ENCODE measurements at places on chromosomes 2 and 18.

GRCh38 chr2:200575957-200576356, 9.9 kb upstream of the AOX1 start:
- no peak for DNase-seq

DNA sequence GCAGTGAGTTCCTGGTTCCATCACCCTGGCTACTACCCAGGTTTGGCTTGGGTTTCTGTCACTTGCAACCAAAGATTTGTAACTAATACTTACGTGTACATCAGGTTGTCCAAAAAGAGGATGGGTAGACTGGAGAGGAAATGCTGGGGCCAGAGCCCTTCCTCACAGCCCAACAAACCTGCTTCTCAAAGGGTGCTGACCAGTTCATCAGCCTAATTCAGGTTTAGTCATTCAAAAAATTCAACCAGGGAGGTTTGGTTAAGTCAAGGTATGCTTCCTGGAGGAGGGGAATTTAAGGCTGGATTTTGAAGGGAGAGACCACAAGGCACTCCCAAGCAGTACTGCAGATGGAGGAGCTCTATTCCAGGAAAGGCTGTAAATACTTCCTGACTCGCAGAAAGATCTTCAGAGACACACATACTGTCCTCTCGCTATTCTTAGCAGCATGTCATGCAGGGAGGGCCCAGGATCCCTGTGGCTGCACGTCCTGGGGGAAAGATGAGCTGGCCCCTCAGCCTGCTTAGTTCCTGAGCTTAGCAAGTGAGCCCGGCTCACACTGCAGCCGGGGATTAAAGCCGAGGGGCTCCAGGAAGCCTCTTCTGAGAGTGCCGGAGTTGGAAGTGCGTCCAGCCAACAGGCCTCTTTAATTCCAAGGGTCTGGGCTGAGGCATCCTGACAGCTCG, 40.0 kb upstream of the BIN1 start:
- no peak for DNase-seq

GRCh38 chr2:99857372-99857771, 285.0 kb downstream of the AFF3 start:
- DNase-seq: no peak

DNA sequence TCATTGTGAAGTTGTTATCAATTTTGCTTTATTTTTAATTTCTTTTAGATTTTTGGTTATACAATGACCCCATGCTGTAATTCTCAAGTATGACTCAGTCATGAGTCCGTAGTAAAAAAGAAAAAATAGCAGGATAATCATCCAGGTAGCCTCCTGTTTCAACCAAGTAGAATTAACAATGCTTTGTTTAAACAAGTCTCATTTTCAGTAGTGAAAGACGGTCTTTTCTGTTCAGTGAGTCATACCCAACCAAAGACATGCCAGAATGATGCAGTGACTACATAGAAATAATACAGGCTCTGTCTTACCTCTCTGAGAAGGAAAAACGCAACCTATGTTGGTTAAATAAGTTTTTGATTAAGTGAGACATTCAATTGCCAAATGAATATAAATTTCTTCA, 67.8 kb upstream of the DSC1 start:
- no peak for DNase-seq

- DNase-seq: no peak
Observed at GRCh38 chr2:136917411-136917881, 152.1 kb downstream of the THSD7B start.

DNA sequence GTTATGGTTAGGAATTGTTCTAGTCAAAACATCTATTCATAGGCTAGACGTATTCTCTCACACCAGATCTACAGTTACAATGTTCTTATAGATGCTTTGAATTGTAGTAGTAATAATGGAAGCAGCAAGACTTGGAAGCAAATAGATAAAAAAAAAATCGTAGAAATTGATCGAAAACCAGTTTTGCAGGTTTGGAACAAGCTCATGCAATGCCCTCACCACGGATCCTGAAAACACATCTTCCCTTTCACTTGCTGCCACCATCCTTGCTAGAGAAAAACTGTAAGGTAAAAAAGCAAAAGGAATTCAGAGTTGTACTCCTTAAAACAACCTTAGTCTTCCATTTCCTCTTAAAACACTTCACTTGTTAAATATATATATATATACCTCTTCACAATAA, 4.4 kb downstream of the SULT1C4 start:
- DNase-seq: no peak

DNA sequence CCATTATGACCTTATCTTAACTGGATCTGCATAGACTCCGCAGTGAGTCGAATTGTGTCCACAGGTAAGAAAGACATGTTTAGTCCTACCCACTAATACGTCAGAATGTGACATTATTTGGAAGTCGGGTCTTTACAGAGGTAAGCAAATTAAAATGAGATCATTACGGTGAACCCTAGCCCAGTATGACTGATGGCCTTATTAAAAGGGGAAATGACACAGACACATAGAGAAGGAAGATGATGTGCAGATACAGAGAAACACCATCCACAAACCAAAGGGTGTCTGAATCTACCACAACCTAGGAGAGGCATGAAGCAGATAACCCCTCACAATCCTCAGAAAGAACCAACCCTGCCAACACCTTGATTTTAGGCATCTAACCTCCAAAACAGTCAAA, 135.6 kb downstream of the GALNT1 start:
- DNase-seq: no peak

GRCh38 chr2:126839796-126840195, 58.9 kb upstream of the TEX51 start:
- no peak for DNase-seq

- DNase-seq: no peak
Observed at GRCh38 chr2:42096869-42097591, 49.2 kb downstream of the PKDCC start.

DNA sequence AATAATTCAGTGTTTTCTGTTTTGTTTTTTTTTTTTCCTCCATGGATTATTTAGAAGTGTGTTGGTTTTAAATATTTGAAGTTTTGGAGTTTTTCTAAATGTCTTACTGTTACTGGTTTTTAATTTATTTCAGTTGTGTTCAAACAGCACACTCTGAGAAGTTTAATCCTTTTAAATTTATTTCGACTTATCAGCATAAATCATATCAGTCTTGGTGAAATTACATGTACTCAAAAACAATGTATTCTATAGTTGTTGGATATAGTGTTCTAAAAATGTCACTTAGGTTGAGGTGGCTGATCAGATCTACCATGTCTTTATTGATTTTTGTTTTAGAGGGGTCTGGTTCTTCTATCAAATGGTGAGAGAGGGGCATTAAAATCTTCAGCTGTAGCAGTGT, 134.7 kb downstream of the NCOA1 start:
- no peak for DNase-seq

DNA sequence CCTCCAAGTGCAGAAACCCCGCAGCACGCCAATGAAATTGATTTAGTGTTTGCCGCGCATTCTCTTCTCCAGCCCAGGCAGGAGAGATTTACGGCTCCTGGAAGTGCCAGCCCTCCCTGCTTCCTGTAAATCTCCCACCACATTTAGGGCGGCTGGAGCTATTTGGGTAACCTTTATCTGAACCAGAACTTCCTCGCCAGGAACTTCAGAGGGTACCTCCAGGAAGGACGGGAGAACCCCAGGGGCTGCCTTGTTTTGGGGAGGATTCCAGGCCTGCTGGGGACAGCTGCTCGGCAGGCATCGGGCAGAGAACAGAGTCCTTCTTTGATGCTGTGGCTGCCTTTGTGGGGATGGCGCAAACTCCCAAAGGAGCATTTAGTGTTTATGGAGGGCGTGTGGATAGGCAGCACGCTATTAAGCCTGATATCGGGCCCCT, 122.0 kb upstream of the MYCN start:
- DNase-seq: no peak
